ENCODE measurements at places on chromosomes 11 and 22. TPM values are rescaled to one million over a fixed set of nuclear protein-coding genes. Genes with fewer than 3 reads are reported as not detected.

The GRAP2 gene
- total RNA-seq = 45.5 TPM

DNA sequence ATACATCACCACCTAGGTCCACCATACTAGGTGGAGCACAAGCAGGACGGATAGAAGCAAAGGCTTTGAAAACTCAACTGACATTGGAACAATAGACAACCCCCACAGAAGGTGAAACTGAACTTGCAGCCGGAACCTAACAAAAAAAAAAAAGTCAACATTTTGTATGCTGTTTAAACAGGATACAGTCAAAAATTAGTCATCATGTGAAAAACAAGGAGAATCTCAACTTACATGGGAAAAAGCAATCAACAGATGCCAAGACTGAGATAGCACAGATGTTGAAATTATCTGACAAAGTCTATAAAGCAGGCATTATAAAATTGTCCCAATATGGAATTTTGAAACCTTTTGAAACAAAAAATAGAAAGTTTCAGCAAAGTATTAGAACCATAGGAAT is 123.8 kb downstream of the RAB38 start:
- H3K4me1 ChIP-seq = no peaks in the 10 kb centered on the region
- no peak overlapping the region for H3K4me3 ChIP-seq
- no peaks in the 10 kb centered on the region for H3K36me3 ChIP-seq
- DNase-seq = no peak
- peaks cover 3% of the 10 kb centered on the region for H3K27me3 ChIP-seq

The SAA1 gene
- total RNA-seq = not detected

GRCh38 chr11:81895258-81895657 is 838.4 kb downstream of the FAM181B start:
- H3K4me1 ChIP-seq = no peaks in the 10 kb centered on the region
- H3K36me3 ChIP-seq = no peaks in the 10 kb centered on the region
- DNase-seq = no peak
- H3K27ac ChIP-seq = no peak overlapping the region
- no peak overlapping the region for H3K4me3 ChIP-seq

The IL18 gene
- not detected for total RNA-seq

The RTN4R gene
- total RNA-seq = 2.2 TPM

DNA sequence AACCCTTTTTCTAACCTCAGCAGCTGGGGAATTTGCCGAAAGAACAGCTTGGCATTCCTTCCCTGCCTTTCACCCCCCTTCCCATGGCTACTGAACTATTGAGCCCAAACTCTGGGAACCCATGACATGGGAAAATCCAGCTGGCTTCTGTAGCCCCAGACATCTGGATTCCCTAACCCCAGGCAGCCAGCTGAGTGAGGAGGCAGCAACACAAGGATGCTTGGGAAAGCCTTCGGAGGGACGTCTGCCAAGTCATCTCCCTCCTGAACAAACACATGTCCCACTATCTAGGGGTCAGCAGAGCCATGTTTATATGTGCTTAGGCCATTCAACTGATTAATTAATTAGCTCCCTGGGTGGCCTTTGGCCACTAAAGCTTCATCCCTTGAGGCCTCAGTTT is 21.6 kb downstream of the LRRC55 start:
- H3K4me3 ChIP-seq = no peak overlapping the region
- no peak overlapping the region for H3K27ac ChIP-seq
- no peaks in the 10 kb centered on the region for H3K4me1 ChIP-seq
- no peaks in the 10 kb centered on the region for H3K36me3 ChIP-seq
- peaks cover 13% of the 10 kb centered on the region for H3K27me3 ChIP-seq
